ENCODE measurements at places on chromosomes 13 and 19. TPM values are rescaled to one million over a fixed set of nuclear protein-coding genes. Genes with fewer than 3 reads are reported as not detected.

PRR22 gene
- total RNA-seq: 1.4 TPM

NLRP7 gene
- not detected for total RNA-seq

HIPK4 gene
- 0.13 TPM for total RNA-seq

EBI3 gene
- 0.53 TPM for total RNA-seq

DNA sequence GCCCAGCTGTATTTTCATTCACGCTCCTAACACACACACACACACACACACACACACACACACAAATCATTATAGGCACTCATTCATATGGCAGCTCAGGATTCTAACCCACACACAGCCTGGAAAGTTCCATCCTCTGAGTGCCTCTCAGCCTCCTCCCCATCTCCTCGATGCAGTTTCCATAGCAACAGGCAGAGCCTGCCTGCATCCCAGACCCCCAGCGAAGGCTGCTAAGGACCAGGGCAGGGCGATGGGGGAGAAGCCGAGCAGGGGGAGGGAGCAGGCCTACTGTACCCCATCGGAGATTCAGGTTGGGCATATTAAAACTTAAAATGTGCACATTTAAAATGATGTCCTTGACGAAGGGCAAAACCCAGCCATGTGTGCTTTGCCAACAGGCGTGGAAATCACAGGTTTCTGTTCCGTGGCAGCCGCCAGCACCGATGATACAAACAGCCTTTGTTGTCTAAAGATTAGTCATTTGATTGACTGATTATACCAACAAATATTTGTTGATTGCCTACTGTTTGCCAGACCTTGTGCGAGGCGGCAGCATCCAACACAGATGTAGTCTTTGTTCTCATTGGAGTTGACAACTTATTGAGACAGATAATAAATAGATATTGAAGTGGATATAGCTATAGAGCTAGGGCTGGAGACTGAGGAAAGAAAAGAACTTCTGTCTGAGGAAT lies 43.8 kb upstream of the USP29 start:
- DNase-seq: no peak

DNA sequence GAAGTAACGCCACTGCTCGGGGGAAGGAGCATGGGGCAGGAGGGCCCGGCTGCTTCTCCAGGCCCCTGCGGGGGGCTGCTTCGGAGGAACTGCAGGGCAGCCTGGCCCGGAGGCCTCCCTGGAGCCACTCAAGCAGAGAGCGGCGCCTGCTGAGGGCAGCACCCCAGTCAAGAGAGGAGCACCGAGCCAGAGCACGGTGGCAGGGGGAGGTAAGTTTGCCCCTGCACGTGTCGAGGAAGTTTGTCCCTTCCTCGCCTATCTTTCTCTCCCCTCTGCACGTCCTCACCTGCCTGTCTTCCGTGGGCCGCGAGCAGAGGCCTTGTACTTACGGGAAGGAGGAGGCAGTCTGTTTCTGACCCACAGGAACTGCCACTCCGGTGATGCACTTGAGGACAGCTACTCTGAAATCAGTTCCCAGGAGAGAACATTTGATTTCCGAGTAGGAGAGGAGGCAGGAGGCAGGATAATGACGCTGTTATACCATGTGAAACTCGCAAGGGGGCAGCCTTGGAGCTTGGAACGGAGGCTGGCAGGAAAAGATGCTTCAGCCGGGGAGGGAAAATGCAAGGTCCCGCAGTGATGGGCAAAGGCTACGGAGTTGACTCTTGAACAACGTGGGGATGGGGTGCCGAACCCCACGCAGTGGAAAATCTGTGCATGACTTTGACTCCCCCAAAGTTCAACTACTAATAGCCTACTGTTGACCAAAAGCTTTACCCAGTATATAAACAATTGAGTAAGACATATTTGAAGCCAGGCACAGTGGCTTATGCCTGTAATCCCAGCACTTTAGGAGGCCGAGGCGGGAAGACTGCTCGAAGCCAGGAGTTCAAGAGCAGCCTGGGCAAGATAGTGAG lies 5.0 kb downstream of the FFAR1 start:
- DNase-seq: peak; percentile 76

GRCh38 chr13:48068036-48068435 lies 26.9 kb downstream of the MED4 start:
- no peak for DNase-seq

DNA sequence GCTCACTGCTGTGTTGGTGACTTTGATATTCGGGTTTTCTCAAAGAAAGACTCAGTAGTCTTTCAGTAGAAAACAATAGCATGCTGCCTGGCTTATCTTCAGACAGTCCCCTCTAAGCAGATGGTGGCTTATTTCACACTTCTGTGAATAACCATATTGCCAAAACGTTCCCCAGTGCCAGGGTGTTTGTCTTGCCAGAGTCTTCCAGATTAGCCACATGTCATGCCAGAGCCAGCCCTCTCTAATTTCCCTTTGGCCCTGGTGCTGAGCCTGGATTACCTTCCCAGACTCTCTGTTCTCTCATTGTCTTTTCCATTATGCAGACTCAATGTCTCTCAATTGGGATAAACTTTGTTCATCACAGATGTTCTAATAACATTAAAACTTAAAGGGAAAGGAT lies 488.0 kb upstream of the ATXN8OS start:
- DNase-seq: no peak

DNA sequence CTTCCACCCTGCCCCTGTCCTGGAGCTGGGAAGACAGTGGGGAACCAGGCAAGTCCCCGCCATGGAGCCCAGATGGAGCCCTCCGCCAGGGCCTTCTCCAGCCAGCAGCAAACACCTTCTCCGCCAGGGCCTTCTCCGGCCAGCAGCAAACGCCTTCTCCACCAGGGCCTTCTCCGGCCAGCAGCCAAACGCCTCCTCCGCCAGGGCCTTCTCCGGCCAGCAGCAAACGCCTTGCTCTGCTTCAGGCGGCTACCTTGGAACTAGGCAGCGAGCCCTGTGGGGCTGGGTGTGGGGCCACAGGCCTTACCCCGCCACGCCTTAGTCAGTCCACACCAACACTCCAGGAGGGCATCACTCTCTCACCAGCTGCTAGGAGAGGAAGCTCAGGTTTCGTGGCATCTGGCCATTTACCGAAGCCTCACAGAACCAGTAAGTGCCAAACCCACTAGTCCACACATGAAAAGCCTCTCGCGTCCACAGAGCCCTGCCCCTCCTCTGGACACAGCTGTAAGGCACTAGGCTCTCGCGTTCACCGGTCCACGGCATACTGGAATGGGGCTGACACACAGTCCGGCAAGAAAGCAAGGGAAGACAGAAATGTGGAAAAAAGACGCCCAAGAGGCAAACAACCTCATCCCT lies 41.0 kb downstream of the MLLT1 start:
- DNase-seq: peak; percentile 85

DNA sequence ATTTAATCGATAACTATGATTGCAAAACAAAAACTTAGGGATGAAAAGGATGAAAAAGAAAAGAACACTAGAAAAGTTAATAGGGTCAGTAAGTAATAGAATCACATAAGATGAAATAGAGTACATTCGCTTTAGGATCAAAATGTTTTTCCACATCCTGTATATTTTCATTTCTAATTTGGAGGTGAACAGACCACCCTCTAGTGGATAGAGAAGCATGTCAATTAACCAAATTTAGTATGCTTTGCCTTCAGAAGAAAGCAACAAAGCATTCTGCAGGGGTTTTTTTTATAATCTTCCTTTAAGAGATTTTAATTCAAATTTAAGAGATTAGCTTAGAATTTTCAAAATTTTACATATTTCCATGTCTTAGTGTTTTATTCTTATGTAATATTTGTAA lies 611.0 kb upstream of the SGCG start:
- DNase-seq: peak; percentile 12

DNA sequence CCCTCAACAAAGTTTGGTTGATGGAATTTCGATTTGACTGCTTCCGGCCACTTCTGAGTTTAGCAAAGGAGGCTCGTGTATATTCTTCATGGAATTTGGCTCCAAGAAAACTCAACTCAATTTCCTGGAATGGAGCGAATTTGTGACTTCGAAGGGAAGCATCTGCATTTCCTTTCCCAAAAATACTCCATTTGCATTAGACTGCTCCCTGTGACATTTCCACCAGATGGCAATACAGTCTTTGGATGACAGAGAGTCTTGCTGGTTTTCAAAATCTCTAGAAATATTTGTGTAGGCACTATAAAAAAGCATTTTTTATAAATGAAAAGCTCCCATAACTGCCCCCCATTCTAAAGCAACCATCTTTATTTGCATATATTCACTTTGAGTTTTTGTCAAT lies 4.1 kb downstream of the C1QTNF9 start:
- peak; percentile 87 for DNase-seq

GRCh38 chr13:48570216-48570828 lies 37.4 kb upstream of the RCBTB2 start:
- no peak for DNase-seq

DNA sequence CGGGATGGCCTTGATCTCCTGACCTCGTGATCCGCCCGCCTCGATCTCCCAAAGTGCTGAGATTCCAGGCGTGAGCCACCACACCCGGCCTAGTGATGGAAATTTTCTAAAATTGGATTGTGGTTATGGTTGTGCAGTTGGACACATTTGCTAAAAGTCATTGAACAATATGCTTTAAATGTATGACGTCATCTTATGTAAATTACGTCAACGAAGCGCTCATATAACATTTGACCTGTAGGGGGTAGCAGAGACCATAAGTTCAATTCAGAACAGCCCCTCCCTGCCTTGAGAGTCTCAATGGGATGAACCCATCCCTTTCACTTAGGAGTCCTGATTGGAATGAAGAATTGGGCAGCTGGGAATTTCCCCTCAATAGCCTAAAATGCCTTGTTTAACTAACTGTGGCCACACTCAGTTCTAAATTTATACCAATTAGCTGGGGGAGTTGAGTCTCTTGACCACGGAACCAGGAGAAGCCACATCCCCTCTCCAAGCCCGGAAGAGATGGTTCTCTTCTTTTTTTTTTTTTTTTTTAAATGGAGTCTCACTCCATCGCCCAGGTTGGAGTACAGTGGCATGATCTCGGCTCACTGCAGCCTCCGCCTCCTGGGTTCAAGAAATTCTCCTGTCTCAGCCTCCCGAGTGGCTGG lies 15.2 kb upstream of the TLE6 start:
- DNase-seq: peak; percentile 87

Data from muscle of leg (tissue), 16 donors.